Sigmoid colon (tissue), 7 donors: ENCODE measurements at places on chromosomes 11 and 22. TPM values are rescaled to one million over a fixed set of nuclear protein-coding genes. Genes with fewer than 3 reads are reported as not detected.
A peak's percentile ranks its signal among the peaks of the same experiment; 100 is the strongest.

SNX15 gene
- 36.6 TPM for total RNA-seq

DCHS1 gene
- total RNA-seq: 21.7 TPM

UPK3A gene
- not detected for total RNA-seq

TIGD3 gene
- 0.36 TPM for total RNA-seq

NDUFS8 gene
- total RNA-seq: 212 TPM

HOATZ gene
- total RNA-seq: not detected

A4GALT gene
- 28.6 TPM for total RNA-seq

OR51B4 gene
- total RNA-seq: not detected

DNA sequence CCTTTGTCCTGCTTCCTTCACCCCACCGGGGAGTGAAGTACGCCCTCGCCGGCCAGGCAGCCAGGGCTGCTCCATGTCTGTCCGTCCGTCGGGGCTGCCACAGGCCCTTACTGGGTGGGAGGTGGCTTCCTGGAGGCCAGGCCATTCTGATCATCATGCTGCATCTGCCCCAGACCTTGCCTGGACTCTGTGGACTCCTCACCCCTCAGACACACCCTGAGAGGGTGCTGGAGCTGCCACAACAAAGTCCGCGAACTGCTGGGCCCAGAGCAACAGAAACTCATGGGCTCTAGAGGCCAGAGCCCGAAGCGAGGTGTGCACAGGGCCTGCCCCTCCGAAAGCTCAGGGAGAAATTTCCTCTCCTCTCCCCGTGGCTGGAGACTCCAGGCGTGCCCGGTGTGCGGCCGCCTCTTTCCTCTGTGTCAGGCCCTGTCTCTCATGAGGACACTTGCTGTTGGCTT is 124.2 kb downstream of the KCNQ1OT1 start:
- DNase-seq: no peak

- no peak for DNase-seq
Measured at GRCh38 chr11:84140386-84141169, 854.4 kb upstream of the CCDC90B start.

- DNase-seq: peak; percentile 91
Measured at GRCh38 chr11:2890466-2891294, 5.1 kb upstream of the CDKN1C start.

- DNase-seq: no peak
Measured at GRCh38 chr11:34972892-34973291, 56.5 kb downstream of the PDHX start.

- no peak for DNase-seq
Measured at GRCh38 chr11:118883368-118884071, at the start of gene CXCR5. CXCR5 (plus strand) TSS chr11:118883892; CDS start chr11:118883942, 50 bp downstream.

DNA sequence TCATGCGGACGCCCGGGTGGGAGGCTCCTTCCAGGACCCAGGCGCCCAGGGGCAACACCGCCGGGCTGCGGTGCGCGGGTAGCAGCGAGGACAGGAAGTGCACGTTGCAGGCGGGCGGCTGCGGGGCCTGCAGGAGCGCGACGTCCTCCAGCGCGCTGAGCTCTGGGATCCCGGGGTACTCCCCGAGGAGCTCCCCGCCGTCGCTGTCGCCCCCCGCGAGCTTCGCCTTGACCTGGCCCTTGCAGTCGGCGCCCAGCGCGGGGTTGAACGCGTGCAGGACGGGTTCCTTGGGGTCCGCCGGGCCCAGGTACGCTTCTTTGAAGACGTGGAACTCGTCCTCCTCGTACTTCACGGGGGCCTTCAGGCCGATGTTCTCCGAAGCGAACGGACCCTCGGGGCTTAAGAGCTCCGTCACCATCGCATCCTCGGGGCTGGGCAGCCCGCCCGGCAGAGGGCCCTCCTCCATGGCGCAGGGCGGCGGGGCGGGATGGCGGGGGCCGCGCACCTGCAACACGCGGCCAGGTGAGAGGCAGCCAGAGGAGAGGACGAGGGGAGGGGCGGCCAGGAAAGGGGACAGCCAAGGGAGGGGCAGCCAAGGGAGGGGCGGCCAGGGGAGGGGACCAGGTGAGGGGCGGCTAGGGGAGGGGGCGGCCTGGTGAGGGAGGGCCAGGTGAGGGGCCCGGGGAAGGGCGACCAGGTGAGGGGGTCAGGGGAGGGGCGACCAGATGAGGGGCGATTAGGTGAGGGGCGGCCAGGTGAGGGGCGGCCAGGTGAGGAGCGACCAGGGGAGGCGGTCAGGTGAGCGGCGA is 921 bp downstream of the TESMIN start:
- DNase-seq: no peak

GRCh38 chr22:36870250-36870649 is 9.4 kb downstream of the NCF4 start:
- DNase-seq: no peak

GRCh38 chr11:39365809-39366436 is 2093.5 kb downstream of the LRRC4C start:
- no peak for DNase-seq

- DNase-seq: no peak
Measured at GRCh38 chr11:72912253-72912652, 98.0 kb downstream of the ATG16L2 start.

DNA sequence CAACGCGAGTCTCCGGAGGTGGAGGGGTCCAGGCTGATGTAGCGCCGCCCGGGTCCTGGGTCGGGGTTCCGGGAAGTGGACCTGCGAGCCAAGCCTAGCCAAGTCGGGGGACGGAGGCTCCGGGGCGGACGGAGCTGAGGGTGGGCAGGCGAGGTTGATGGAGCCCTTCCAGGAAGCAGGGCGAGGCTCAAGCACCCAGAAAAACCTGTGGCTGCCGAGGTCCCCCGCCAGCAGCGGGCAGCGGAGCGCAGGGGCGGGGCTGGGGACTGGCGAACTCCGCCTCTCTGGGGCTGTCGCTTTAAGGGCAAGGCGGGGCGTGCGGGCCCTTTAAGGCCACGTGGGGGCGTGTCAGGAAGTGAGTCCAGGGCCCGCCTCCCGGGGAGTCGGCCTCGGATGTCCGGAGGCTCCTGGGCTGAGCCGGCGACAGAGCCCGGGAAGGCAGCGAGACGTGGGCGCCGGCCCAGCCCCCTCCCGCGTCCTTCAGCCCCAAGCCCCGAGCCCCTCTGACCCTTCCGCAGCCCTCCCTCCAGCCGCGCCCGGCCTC is at the start of gene SLC35C1:
SLC35C1 (plus strand) TSS at position 389 of the 544 bp plus-strand sequence. CDS start 653 bp downstream, outside the sequence.
- DNase-seq: peak; percentile 99

GRCh38 chr11:87081358-87081757 is 43.6 kb downstream of the TMEM135 start:
- no peak for DNase-seq
